T-helper 9 cell (primary cell): ENCODE measurements at places on chromosomes 16 and 17.
A peak's percentile ranks its signal among the peaks of the same experiment; 100 is the strongest.

GRCh38 chr17:37787055-37787757, 42.3 kb upstream of the HNF1B start:
- no peak for DNase-seq

- peak; percentile 90 for DNase-seq
Observed at GRCh38 chr17:74961657-74962350, 10.8 kb downstream of the HID1 start.

- no peak for DNase-seq
Observed at GRCh38 chr17:4247971-4248388, 15.8 kb downstream of the ANKFY1 start.

DNA sequence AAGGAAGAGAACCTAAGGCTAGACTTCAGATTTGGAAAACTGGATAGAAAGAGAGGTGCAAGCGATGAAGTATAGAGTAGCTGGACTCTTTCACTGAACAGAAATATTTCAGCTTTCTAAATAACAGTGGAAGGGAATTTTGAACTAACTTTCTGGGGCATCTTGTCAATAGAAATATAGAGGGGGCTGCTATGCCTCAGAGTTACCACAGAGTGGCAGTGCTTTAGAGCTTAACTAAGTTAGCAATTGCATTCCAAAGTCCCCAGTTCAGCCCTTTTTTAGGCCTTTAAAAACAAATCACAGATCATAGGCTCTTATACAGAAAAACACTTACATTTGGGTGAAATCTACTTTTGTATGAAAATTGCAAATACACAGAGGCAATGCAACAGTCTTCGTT, 154.2 kb upstream of the CDH8 start:
- no peak for DNase-seq

DNA sequence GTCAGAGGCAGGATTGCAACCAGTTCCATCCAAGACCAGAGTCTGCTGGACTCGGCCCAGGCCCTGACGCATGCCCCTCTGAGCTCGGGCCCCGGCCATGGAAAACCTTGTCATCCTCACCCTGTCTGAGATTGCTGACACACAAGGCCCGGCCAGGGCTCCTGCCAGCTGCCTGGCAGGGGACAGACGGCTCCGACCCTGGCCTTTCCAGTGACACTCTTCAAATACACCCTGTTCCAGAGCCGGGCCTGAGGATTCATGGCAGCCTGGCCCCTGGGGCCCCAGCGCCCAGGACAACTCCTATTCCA, 3.2 kb upstream of the PABPN1L start:
- DNase-seq: no peak

- DNase-seq: no peak
Observed at GRCh38 chr16:8537691-8538342, 52.5 kb downstream of the TMEM114 start.

- no peak for DNase-seq
Observed at GRCh38 chr16:62831235-62831850, 795.1 kb upstream of the CDH8 start.

GRCh38 chr17:60371818-60372510, 20.0 kb downstream of the USP32 start:
- no peak for DNase-seq

DNA sequence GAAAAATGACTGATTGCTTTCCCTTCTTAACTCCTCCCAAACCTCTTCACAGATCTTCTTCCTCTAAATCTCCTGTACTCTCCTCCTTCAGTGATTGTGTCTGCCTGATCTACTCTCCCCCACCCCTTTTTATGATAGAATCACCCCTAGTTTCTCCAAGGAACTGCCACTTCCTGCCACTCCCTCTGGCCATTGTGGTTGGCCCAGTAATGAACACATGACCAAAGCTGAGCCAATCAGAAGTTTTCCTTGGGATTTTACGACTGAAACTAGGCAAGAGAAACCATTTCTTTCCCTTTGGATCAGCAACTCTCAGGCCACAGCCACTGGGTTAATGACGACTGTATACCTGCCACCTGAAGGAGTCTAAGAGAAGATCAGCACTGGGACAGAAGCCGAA, 15.9 kb downstream of the IRX3 start:
- DNase-seq: no peak

DNA sequence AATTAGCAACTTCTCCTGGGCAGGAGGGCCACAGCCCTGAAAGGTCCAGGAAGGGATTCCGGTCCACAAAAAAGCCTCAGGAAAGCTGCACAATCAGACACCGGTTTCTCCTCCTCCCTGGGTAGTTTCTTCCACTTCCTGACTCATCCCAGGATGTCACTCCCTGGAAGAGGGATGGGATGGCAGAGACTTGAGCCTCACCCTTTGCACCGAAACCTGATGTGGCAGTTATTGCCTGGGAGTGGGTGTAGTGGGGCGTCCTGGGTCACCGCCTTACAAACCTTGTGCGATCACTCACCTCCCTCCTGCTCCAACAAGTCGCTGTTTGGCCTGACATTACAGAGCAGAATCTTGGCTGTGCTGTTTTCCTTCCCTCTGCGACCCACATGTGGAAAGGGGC, 70.8 kb downstream of the LYRM1 start:
- no peak for DNase-seq
